ENCODE measurements at places on chromosomes 7 and 10.
A peak's percentile ranks its signal among the peaks of the same experiment; 100 is the strongest.

DNA sequence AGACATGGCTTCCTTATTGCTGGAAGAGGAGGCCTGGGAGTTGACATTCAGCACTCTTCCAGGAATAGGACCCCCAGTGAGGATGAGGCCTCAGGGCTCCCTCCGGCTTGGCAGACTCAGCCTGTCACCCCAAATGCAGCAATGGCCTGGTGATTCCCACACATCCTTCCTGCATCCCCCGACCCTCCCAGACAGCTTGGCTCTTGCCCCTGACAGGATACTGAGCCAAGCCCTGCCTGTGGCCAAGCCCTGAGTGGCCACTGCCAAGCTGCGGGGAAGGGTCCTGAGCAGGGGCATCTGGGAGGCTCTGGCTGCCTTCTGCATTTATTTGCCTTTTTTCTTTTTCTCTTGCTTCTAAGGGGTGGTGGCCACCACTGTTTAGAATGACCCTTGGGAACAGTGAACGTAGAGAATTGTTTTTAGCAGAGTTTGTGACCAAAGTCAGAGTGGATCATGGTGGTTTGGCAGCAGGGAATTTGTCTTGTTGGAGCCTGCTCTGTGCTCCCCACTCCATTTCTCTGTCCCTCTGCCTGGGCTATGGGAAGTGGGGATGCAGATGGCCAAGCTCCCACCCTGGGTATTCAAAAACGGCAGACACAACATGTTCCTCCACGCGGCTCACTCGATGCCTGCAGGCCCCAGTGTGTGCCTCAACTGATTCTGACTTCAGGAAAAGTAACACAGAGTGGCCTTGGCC lies 4.3 kb downstream of the PGAM2 start:
- DNase-seq, result no peak

DNA sequence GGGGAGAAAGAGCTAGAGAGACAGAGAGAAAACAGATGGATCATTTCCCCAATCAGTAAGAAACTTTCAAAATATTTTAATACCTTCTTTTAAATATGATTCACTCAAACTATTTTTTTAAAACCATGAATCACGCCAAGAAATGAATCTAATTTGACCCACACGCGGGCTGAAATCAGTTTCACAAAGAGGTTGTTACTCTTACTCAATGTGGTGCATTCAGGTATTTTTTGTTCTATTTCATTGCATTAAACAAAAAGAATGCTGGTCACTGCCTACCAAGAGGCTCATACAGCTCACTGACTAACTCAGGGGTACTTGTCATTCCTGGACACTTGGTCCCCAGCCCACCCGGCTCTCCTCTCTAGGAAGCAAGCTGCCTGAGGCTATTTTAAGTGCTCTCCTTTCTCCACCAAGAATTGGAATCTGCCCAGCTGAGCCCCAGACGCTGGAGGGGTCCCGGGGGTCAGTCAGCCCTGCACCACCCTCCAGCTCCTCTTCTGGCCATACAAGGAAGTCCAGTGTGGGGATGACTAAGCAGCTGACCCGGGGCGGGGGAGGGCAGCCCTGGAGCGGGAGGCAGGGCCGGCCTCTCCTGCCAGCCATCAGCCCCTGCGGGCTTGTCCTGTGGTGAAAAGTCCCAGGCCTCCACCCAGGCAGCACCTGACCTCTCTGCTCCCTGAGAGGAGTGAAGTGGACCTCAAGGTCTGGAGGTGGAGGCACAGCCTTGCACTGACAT lies 21.7 kb upstream of the PFKP start:
- DNase-seq, result no peak

- peak; percentile 37 for DNase-seq
Measured at GRCh38 chr7:150514748-150515222, at the start of gene GIMAP7. Gene GIMAP7, plus strand, starts transcription at chr7:150514872. Its CDS starts 5,103 bp downstream, at chr7:150519975.

DNA sequence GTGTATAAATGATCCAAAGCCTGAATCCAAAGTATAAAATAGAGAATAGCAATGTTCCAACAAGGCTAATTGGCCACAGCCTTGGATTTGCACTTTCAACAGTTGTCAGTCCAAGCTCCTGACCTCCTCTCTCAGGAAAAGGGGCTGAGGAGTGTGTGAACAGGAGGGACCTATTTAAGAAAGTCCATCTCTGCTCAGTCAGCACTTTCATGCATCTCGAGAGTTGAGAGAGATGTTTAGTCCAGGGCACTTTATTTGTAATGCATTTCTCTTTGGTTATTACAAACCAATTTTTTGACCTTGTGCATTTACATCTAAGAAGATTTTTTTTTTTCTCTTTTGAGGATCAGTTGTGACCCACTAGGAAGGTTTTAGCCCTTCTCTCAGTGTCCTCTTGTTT lies 244.2 kb downstream of the CREB5 start:
- no peak for DNase-seq

DNA sequence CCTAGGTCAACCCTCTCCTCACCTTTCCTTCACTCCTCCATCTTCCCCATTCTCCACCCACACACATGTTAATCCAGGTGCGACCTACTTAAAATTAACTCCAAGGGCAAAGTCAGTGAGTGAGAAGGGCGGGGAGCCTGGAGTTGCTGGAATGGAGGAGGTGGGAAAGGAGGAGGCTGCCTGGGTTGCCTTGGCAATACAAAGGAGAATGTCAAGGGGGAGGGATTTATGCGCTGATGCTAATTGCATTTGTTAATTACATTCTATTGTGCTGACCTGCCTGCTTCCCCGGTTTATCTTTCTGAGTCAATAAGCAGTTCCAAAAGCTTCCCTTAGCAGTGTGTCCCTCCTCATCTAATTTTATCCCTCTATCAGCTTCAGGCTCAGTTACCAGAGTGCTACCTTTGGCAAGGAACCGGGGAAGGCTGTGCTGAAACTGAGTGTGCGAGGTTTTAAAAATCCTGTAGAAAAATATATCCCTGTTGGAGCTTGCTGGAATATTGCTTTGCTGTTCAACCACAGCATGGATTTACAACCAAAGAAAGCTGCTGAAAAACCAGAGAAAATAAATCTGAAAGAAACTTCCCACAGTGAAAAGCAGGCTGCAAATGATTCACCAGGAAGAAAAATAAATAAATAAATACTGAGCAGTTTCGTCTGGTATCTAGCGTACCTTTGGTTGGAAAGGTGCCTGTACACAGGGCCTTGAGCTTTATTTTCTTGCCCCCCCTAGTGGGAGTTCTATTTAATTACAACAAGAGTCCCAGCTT lies 113.2 kb upstream of the DGKB start:
- no peak for DNase-seq

GRCh38 chr10:124353091-124353815 lies 65.5 kb downstream of the OAT start:
- no peak for DNase-seq

GRCh38 chr7:157719705-157720655 lies 383.2 kb downstream of the DNAJB6 start:
- no peak for DNase-seq

- DNase-seq, result no peak
Measured at GRCh38 chr10:104321226-104321625, 17.0 kb downstream of the ITPRIP start.

GRCh38 chr10:114548662-114549061 lies 109.4 kb downstream of the ABLIM1 start:
- DNase-seq, result no peak

DNA sequence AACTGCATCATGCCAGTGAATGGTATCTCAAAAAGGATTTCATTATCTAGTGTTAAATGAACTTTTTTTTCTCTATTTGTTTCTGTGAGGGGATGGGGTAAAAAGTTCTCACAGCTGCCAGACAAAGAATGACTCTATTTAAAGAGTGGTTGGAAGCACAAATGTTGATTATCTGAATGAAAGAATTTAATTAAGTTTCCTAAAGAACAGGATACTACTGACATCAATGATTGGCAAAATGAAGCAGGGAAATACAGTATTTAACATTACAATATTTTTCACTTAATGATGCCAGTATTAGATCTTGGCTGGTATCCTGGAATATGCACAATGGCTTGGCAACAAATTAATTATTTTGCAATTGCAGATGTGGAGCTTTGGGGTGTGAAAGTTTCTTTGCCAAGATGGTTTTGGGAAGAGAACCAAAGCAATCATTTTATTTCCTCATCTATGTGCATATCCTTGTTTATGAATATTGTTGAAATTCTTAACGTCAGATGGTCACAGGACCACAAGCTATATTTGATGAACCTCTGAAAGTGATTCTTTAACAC lies 336.8 kb downstream of the ARL4A start:
- no peak for DNase-seq

GRCh38 chr10:17381502-17382142 lies 72.8 kb downstream of the ST8SIA6 start:
- no peak for DNase-seq

- DNase-seq, result no peak
Measured at GRCh38 chr10:35819736-35820135, 177.6 kb upstream of the FZD8 start.

- no peak for DNase-seq
Measured at GRCh38 chr7:135665042-135665441, 2.7 kb downstream of the STMP1 start.

DNA sequence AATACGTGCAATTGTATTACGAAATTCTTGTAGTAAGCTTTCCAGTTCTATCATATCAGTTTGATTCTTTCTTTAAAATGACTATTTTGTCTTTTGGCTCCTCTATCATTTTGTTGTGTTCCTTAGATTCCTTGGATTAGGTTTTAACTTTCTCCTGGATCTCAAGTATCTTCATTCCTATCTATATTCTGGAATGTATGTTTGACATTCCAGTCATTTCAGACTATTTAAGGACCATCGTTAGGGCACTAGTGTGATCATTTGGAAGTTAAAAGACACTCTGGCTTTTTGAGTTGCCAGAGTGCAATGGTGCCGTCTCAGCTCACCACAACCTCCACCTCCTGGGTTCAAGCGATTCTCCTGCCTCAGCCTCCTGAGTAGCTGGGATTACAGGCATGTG lies 45.7 kb upstream of the SFTPD start:
- DNase-seq, result no peak

GRCh38 chr7:79681454-79681853 lies 228.0 kb upstream of the MAGI2 start:
- no peak for DNase-seq

DNA sequence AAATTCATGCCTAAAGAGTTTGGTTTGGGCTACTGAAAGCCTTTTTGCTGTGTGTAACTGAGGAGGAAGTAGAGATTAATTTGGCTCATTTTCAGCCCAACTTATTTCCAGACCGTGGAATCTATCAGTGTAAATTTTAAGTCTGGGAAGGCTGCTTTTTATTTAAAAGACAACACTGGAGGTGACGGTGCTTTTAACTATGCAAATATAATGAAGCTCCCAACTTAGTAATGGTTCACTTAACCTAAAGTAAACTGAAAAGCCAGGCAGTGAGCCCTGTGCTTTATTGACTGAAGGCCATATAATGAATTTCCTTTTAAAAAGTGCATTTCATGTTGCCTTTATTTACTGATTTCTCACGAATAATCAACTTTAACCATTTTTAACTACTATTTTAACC lies 127.2 kb downstream of the NPY start:
- DNase-seq, result no peak

GRCh38 chr10:99507265-99507664 lies 25.5 kb upstream of the NKX2-3 start:
- DNase-seq, result no peak

GRCh38 chr10:72342911-72343310 lies 11.8 kb downstream of the DNAJB12 start:
- no peak for DNase-seq

DNA sequence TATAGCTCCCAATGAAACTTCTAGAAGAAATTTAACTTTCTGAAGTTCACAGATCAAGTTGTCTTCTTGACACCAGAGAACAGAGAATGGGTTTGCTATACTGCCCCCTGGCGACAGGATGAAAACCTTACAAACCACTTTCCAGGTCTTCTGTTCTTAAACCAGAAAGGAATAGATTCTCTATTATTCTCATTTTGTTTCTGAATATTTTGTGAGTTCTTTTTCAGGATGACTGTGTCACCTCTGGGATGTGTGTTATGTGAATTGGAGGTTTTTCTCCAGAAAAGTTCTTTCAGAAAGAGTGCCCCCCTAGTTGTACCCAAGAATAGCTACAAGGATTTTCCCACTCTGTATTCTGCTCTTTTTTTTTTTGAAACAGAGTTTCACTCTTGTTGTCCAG lies 6.3 kb downstream of the IFT22 start:
- peak; percentile 21 for DNase-seq

- no peak for DNase-seq
Measured at GRCh38 chr7:37273891-37274290, 174.8 kb downstream of the ELMO1 start.

DNA sequence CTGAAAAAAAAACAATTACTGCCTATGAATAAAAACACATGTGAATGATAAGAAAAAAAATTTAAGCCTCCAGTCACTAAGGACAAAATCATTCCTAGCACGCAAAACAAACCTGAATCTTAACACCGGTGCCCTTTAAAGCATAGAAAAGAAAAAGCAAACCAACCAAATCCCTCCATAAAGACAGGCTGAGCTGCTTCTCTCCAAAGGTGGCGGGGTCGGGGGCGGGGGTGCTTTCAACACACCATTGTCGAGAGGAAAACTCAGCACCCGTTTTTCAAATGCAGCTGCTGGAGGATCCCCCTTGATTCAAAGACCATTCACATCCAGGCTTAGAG lies 1.4 kb downstream of the ST8SIA6 start:
- DNase-seq, result no peak

GRCh38 chr7:124411796-124412195 lies 353.8 kb downstream of the GPR37 start:
- no peak for DNase-seq

- no peak for DNase-seq
Measured at GRCh38 chr10:108388706-108389105, 1224.2 kb upstream of the SORCS1 start.

DNA sequence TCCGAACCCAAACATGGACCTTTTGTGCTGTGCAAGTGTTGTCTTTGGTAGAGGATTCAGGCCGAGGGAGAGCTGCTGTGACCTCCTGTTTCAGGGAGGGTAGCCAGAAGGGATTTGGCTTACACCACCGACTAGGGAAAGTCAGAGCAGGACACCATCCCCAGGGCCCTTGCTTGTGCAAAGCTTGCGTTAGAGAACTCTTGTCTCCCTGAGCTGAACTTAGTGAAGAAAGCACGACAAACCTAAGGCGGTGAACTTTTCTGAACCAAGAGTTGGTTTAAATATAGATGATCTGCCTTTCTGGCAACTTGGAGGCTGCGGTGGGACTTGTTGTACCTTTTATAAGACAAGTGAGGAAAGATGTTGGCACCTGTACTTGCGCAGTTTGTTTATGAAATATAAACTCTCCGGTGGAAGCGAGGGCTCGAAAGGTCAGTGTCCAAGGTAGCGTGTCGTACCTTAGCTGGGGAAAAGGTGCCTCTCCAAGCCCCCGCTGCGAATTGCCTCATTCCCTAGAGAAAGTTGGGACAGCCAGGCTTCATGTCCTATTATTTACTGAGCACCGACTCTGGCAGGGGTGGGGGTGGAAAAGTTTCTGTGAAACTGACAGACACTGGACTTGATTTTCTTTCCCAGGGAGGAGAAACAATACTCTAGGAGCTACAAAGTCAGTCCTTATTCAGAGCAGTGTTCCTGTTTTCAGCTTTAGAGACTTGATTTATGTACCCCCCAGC lies 31.6 kb downstream of the WBP1L start:
- DNase-seq, result no peak

DNA sequence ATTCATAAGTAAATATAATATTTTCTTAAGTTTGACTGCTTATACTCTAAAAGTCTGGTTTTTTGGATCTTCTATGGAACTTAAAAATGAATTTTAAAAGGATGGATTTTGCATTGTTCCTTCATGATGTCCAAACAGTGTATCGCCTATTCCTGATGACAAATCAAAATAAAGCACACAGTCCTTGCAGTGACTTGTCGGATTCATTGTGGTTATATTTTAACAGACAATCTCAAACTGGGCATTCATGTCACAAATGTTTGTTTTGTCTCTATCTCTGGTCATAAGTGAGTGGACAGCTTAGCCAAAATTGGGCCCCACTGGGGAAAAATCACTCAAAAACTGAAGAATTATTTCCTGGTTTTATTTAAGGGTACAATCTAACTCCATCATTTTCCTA lies 74.8 kb downstream of the LMBR1 start:
- DNase-seq, result no peak

Data from activated CD4-positive, CD25-positive, alpha-beta regulatory T cell treated with anti-CD3 and anti-CD28 coated beads, Interleukin-2, amount 50 U/mL, for 16 hours (primary cell).